ENCODE measurements at places on chromosomes 5 and 9.

- DNase-seq: no peak
These were observed 176.4 kb downstream of the PDZD2 start for GRCh38 chr5:31815376-31815775.

GRCh38 chr5:2387250-2387633 lies 364.2 kb downstream of the IRX2 start:
- no peak for DNase-seq

DNA sequence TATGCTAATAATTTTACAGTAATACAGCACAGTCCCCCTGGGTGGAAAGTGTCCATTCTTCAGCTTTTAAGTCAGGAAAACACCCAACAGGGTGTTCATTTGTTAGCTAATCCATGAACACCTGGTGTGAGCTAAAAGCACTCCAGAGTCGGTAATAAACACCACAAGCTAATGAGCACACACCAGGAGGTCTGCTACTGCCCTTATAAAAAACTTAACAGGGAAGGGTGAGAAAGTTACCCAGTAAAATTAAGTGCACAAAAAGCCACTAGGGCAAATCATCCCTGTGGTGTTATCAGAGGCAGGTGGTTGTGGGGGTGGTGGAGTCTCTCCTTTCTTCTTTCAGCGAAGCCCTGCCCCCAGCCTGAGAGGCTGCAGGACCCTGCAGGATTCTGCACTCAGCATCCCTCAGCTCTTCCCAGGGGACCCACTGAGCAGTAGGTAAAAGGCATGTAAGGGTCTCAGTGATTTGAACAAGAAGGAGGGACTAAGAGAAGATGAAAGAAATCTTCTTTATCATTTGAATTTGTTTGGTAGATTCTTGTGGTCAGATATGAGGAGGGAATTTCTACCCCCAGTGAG lies 14.4 kb downstream of the GDNF start:
- no peak for DNase-seq

- no peak for DNase-seq
These were observed 1.7 kb downstream of the JAK2 start for GRCh38 chr9:4986783-4987182.

- DNase-seq: no peak
These were observed 2.3 kb downstream of the CCDC69 start for GRCh38 chr5:151221574-151221973.

GRCh38 chr5:180396926-180397325 lies 43.8 kb upstream of the GFPT2 start:
- DNase-seq: no peak

DNA sequence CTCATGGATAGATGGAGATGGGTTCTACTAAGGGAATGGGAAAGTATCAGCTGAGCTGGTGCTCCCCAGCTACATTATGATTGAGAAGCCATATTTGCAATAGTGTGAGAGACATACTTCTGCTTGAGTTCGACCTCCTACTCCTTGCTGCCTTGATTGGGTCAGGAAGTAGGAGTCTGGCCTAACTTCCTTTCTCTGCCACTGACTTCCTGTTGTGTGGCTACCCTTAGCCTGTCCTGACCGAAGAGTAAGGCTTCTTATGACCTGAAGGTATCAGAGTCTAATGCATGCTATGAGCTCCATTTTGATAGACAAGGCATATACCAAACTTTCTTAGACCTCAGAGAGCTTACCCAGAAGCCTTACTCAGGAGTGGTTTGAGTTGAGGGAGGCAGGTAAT lies 53.9 kb downstream of the OSTF1 start:
- DNase-seq: no peak

DNA sequence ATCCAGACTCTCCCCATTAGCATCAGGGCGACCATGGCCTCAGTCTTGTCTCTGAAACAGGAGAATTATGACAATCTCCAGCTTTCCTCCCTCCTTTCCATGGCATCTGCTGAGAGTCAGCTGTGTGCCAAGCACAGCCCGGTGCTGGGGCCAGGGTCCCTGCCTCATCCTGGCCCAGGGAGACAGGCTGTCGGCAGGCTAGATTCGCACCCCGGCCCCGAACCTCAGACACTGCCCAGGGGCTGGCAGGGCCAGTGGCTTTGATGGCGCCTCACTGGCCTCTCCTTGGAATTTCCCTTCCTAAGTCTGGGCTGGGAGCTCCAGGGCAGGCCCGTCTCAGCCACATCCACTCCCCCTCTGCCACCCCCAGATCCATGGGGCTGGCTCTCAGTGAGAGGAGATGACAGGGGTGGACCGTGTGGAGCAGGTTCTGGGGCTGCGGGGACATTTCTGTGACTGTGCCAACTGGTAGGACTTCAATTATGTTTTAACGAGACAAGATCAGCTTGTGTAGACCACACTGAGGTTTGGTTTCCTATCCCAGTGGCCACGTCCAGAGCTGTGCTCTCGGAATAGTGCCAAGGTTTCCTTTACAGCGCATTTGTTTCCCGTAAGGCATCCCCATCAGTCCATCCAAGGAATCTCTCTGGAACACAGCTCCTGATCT lies 15.5 kb downstream of the FAM163B start:
- DNase-seq: no peak

- DNase-seq: no peak
These were observed 588.7 kb upstream of the CDH6 start for GRCh38 chr5:30604648-30605262.

- DNase-seq: no peak
These were observed 8.4 kb downstream of the BRD3OS start for GRCh38 chr9:134033516-134034214.

DNA sequence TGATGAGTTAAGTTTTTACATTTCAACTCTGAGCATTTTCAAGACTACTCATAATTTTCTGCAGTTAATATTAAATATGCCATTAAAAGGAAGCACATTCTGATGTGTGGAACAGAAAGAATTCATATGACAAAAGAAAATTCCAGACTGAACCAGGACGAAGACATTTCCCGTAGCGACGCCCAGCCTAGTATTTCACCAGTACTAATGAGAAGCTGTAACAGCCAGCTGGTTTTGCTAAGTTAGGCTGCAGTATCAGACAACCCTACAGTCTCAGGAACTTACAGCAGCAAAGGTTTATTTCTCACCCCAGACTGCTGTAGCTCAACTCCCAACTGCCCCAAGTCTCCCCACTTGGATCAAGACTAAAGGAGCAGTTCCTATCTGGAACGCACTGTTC lies 91.6 kb downstream of the TMEM174 start:
- DNase-seq: no peak

DNA sequence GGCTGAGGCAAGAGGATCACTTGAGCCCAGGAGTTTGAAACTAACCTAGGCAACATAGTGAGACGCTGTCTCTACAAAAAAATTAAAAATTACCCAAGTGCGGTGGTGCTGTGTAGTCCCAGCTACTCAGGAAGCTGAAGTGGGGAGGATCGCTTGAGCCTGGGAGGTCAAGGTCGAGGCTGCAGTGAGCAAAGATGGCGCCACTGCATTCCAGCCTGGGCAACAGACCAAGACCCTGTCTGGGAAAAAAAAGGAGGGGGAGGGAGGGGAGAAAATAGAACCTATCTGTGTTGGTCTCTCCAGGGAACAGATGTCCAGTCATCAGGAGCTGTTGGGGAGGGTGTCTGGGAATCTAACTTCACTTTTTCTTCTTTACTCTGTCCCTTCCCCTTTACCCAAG lies 24.3 kb downstream of the MAT2B start:
- no peak for DNase-seq

DNA sequence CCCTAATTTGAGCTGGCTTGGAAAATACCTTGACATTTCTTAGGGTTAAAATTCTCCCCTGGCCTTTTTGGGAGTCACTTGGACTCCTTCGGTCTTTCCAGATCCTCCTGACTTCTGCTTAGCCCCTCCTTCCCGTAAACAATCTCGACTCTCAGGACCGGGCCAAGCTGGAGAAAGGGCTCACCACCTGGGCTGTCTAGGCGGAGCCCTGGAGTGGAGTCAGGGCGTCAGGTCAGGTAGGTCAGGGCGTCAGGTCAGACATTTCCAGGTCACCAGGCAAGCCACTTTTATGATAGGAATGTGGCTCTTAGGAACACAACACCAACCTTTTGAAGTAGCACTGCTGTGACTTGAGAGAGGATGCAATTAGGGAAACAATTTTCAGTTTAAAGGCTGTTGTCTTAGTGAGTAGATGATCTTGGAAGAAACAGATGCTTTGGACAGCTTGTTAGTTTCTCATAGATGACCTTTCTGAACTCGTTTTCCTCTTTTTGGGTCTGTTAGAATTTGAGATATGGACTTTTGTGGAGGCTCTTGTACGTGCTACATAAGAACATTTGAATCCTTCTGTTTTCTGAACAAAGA lies 12.8 kb downstream of the OSTF1 start:
- DNase-seq: no peak

DNA sequence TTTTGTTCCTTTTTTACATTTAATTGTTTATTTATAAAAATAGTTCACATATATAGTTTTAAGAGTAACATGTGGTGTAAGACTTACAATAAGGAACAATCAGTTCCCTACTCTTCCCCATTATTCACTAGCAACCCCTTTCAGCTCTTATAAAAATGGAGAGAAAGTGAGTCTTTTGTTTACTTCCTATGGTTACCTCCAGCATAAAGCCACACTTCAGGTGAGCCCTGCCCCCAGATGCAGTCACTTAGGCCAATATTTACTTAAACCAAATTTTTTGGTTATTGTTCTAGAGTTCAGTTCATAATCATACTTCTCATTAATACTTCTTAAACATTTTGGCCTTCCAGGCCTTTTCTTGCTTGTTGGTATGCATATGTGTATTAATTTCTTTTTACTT lies 33.7 kb downstream of the UBE2R2 start:
- DNase-seq: no peak

- DNase-seq: no peak
These were observed 176.5 kb downstream of the CDK5RAP2 start for GRCh38 chr9:120403543-120403856.

- DNase-seq: no peak
These were observed 94.5 kb downstream of the PDE4D start for GRCh38 chr5:59798862-59799667.

Data from non-pigmented ciliary epithelial cell (primary cell).